ENCODE measurements at places on chromosomes 6 and 20. TPM values are rescaled to one million over a fixed set of nuclear protein-coding genes. Genes with fewer than 3 reads are reported as not detected.

DNA sequence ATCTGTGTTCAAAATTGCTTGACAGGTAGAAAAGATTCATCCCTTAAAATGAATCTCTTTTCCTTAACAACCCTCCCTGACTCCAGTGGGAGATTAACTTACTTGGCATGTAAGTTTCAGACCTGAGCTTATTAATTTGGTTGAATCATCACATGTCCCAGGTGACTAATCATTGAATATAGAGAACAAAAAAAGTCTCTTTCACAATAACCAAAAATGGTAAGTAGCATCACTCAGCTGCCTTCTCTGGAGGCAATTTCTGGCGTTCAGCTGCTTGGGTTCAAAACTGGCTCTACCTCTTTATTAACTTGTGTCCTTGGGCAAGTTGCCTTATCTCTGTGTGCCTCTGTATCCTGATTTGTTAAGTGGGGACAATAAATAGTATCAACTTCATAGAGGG lies 2.9 kb downstream of the C6orf141 start:
- no peaks in the 10 kb centered on the region for H3K4me1 ChIP-seq
- H3K36me3 ChIP-seq, result no peaks in the 10 kb centered on the region
- H3K4me3 ChIP-seq, result no peak overlapping the region
- no peaks in the 10 kb centered on the region for H3K27me3 ChIP-seq
- DNase-seq, result no peak

DNA sequence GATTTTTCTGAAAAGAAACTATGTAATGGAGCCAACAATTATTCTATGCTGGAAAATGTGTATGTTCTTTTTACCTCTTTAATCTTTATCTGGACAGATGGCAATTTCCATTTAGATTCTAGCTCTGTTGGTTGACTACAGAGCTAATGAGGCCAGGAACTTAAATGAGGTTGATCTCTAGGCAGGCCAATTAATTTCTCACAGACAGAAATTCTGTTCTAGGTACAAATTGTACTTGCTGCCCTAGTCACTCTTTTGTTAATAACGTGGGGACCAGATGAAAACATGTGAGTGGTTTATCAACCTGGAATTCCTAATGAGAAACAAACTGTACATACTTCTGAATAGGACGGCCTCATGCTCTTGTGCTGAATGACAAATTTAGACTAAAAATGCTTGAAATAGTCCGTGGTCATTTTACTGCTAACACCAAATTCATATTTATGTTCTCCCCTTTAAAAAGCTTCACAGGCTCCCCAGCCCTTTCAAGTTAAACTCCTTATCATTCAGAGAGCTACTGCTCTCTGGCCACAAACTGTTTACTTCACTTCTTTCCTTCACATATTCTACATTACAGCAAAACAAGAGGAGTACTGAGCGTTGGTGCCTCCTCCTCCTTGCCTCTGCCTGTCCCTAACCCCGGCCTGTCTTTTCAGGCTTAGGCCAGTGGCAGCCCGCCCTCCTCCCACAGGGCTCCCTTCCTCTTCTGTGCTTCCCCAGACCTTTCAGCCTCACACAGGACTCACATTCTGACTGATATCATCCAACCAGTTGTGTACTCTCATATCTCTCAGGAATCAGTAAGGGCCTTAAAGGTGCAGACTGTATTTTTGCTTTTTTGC lies 41.4 kb downstream of the DTNBP1 start:
- H3K4me3 ChIP-seq, result no peak overlapping the region
- H3K4me1 ChIP-seq, result peaks cover 4% of the 10 kb centered on the region
- DNase-seq, result no peak
- H3K27me3 ChIP-seq, result no peaks in the 10 kb centered on the region

DNA sequence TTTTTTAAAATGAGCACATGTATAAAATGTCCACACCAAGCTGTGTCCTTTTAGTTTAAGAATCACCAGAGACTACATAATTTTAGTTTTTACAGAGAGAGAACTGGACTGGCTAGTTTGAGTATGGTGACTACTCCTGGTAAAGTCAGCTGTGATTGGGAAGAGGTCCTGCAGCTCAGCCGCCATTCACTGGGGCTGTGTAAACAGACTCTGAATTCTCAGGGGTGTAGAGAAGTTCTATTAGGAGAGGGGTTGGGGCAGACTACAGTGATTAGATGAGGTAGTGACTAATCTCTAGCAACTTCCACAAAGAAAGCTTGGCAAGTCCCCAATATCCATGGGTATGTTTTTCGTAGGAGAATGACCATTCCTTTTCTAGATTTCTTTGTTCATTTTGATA lies 341.2 kb upstream of the MAP3K7 start:
- H3K36me3 ChIP-seq, result no peaks in the 10 kb centered on the region
- no peaks in the 10 kb centered on the region for H3K27me3 ChIP-seq
- no peak overlapping the region for H3K4me3 ChIP-seq
- no peaks in the 10 kb centered on the region for H3K4me1 ChIP-seq
- no peak overlapping the region for H3K27ac ChIP-seq
- no peak for DNase-seq

- H3K4me3 ChIP-seq, result no peak overlapping the region
- H3K36me3 ChIP-seq, result no peaks in the 10 kb centered on the region
- no peaks in the 10 kb centered on the region for H3K27me3 ChIP-seq
- H3K4me1 ChIP-seq, result no peaks in the 10 kb centered on the region
Observed at GRCh38 chr6:10542213-10542612, 21.1 kb downstream of the GCNT2 start.

- no peak for DNase-seq
- no peaks in the 10 kb centered on the region for H3K36me3 ChIP-seq
- no peak overlapping the region for H3K4me3 ChIP-seq
- no peaks in the 10 kb centered on the region for H3K4me1 ChIP-seq
- H3K27ac ChIP-seq, result no peak overlapping the region
Observed at GRCh38 chr6:116159782-116160524, 34.0 kb upstream of the COL10A1 start.

- H3K4me3 ChIP-seq, result no peak overlapping the region
- no peak overlapping the region for H3K27ac ChIP-seq
- no peaks in the 10 kb centered on the region for H3K36me3 ChIP-seq
- H3K27me3 ChIP-seq, result no peaks in the 10 kb centered on the region
- DNase-seq, result no peak
Observed at GRCh38 chr6:143880412-143880811, 16.1 kb downstream of the ZC2HC1B start.

GRCh38 chr20:63402181-63402859 lies 41.2 kb upstream of the CHRNA4 start:
- no peaks in the 10 kb centered on the region for H3K27me3 ChIP-seq
- H3K4me3 ChIP-seq, result no peak overlapping the region
- H3K27ac ChIP-seq, result no peak overlapping the region
- no peak for DNase-seq

DNA sequence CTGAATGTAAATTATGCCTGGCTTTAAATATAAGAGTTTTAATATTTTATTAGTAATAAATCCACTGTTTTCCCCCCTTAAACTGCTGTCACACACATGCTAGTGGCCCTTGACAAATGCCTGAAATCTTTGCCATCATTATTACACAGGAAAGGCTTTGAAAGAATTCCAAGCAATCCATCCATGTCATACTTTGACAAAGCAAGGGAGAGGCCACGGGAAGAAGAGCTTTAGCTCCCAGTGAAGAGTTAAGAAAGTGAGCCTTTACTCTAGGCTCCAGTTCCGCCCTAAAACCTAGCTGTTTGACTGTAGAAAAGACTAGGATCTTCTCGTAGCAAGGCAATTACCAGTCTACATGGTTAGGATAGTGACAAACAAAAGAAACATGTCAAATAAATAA lies 147.9 kb downstream of the GMDS start:
- no peak overlapping the region for H3K27ac ChIP-seq
- H3K36me3 ChIP-seq, result no peaks in the 10 kb centered on the region
- DNase-seq, result no peak
- H3K4me3 ChIP-seq, result no peak overlapping the region

DNA sequence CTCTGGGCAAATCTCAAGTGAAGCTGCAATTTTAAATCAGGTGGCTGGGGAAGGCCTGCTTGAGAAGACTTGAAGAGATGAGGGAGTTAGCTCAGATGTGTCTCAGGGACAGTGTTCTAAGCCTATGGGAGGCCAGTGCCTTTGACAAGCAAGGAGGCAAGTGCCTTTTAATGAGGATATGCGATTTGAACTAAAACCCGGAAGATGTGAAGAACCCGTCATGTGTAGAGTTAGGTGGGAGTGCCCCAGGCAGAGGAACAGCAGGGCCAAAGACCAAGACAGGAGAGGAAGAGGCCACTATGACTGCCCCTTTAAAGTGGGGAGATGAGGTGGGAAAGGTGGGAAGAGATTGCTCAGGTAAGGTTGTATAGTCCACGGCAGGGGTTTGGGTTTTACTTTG lies 71.9 kb downstream of the SLX4IP start:
- DNase-seq, result no peak
- H3K27ac ChIP-seq, result no peak overlapping the region
- no peaks in the 10 kb centered on the region for H3K27me3 ChIP-seq
- no peak overlapping the region for H3K4me3 ChIP-seq
- no peaks in the 10 kb centered on the region for H3K36me3 ChIP-seq

GRCh38 chr20:49768204-49769047 lies 44.2 kb upstream of the SLC9A8 start:
- no peak overlapping the region for H3K27ac ChIP-seq
- no peaks in the 10 kb centered on the region for H3K36me3 ChIP-seq
- H3K4me1 ChIP-seq, result peaks cover 2% of the 10 kb centered on the region
- DNase-seq, result no peak
- H3K4me3 ChIP-seq, result no peak overlapping the region

- H3K4me3 ChIP-seq, result no peak overlapping the region
- no peaks in the 10 kb centered on the region for H3K36me3 ChIP-seq
- no peak for DNase-seq
- no peak overlapping the region for H3K27ac ChIP-seq
- H3K27me3 ChIP-seq, result no peaks in the 10 kb centered on the region
Observed at GRCh38 chr6:126198631-126199030, 141.3 kb upstream of the CENPW start.

- H3K36me3 ChIP-seq, result no peaks in the 10 kb centered on the region
- no peaks in the 10 kb centered on the region for H3K4me1 ChIP-seq
- DNase-seq, result no peak
- H3K27me3 ChIP-seq, result no peaks in the 10 kb centered on the region
- no peak overlapping the region for H3K27ac ChIP-seq
Observed at GRCh38 chr20:54103762-54104600, 33.6 kb upstream of the BCAS1 start.

DNA sequence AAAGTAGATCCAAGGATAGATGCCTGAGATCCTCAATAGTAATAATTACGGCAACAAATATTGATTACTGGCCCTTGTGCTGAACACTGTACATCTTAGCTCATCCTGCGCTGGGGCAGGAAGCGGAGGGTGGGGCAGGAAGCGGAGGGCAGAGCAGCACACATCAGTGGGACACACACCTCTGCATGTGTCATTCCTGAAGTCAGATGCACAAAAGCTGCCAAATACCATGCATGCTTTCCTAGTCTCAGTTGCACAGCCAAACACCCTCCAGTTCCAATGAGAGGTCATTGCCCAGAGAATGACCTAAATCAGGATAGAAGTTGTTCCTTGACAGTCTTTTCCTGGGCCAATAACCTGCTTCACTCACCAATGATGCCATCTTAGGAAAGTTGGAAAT lies 74.4 kb upstream of the FOXC1 start:
- no peak overlapping the region for H3K4me3 ChIP-seq
- H3K4me1 ChIP-seq, result no peaks in the 10 kb centered on the region
- no peak overlapping the region for H3K27ac ChIP-seq

- H3K27me3 ChIP-seq, result no peaks in the 10 kb centered on the region
- no peak overlapping the region for H3K4me3 ChIP-seq
- peaks cover 4% of the 10 kb centered on the region for H3K4me1 ChIP-seq
- no peak for DNase-seq
Observed at GRCh38 chr6:144302701-144303372, 17.7 kb downstream of the UTRN start.

GRCh38 chr6:139029470-139030227 lies 1.1 kb downstream of the ABRACL start:
- no peak overlapping the region for H3K27ac ChIP-seq
- peak; percentile 60 for DNase-seq
- H3K27me3 ChIP-seq, result no peaks in the 10 kb centered on the region
- H3K4me3 ChIP-seq, result peak overlapping the region; percentile 90
- no peaks in the 10 kb centered on the region for H3K4me1 ChIP-seq
- no peaks in the 10 kb centered on the region for H3K36me3 ChIP-seq

DNA sequence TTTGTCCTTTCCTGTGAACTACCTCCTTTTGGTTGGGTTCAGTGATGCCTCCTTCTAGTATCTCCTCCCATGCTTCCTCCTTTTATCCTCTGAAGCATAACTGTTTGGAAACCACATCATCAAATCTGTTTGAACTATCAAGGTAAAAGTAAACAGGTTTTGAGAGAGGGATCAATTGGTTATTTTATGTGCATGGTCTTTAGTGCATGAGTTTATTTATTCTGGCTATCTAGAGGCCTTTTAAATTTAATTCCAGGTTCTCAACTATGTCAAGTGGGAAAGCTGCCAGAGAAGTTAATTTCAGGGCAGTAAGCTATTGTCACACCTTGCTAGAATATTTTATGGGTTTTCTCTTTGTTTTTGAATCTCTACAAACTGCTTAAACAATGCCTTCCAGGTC lies 54.1 kb downstream of the WASF1 start:
- no peak for DNase-seq
- H3K27ac ChIP-seq, result no peak overlapping the region
- no peaks in the 10 kb centered on the region for H3K36me3 ChIP-seq

DNA sequence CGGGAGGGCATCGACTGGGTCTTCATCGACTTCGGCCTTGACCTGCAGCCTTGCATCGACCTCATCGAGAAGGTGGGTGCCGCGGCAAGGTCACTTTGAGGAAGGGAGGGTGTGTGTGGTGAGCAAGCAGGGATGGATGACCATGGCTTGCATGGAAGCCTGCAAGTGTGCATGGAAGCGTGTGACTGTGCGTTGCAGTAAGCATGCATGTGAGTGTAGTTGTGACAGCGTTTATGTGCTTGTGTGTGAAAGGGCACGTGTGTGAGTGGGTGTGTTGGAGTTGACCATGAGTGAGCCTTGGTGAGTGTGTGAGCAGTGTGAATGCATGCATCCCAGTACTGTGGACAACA lies 32.5 kb downstream of the MYH7B start:
- H3K4me3 ChIP-seq, result no peak overlapping the region
- peaks cover 17% of the 10 kb centered on the region for H3K4me1 ChIP-seq
- H3K27me3 ChIP-seq, result no peaks in the 10 kb centered on the region
- no peak for DNase-seq
- no peaks in the 10 kb centered on the region for H3K36me3 ChIP-seq

MYL9 gene
- total RNA-seq, result 693 TPM

PRRT1 gene
- 44.1 TPM for total RNA-seq

DPPA5 gene
- not detected for total RNA-seq

ENPP4 gene
- 3.0 TPM for total RNA-seq

SLC52A3 gene
- total RNA-seq, result 2.3 TPM

VNN1 gene
- 0.31 TPM for total RNA-seq

NR2E1 gene
- total RNA-seq, result not detected

RCAN2 gene
- total RNA-seq, result 15.5 TPM

Data from ovary (tissue), 10 donors.